Activated naive CD4-positive, alpha-beta T cell treated with Interleukin-2 at 50 U/mL for 16 hours (primary cell): ENCODE measurements at places on chromosomes 5 and 9.

GRCh38 chr5:45274241-45274640, 421.9 kb downstream of the HCN1 start:
- no peak for DNase-seq

- no peak for DNase-seq
These were observed 123.3 kb upstream of the RASEF start for GRCh38 chr9:83186155-83186737.

GRCh38 chr5:173743641-173744343, 127.3 kb upstream of the BOD1 start:
- no peak for DNase-seq

DNA sequence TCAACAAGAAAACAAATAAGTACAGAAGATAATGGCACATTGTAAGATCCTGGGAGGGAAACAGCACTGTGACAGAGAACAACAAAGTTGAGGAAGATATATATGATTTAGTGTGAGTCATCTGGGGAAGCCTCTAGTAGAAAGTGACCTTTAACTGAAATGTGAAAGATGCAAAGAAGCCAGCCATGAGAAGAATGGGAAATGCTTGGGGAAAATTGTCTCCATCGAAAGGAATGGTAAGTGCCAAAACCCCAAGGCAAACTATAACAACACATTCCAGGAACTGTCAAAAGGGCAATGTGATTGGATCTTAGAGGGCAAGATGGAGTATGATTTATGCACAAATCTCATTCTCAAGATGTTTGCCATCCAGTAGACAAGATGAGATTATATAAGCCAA, 537.8 kb upstream of the BRINP1 start:
- DNase-seq = no peak
